Forelimb muscle (tissue), 1 donor: ENCODE measurements at places on chromosomes 2 and 18.

GRCh38 chr2:104863146-104863467 is 9.2 kb downstream of the POU3F3 start:
- DNase-seq, result no peak

DNA sequence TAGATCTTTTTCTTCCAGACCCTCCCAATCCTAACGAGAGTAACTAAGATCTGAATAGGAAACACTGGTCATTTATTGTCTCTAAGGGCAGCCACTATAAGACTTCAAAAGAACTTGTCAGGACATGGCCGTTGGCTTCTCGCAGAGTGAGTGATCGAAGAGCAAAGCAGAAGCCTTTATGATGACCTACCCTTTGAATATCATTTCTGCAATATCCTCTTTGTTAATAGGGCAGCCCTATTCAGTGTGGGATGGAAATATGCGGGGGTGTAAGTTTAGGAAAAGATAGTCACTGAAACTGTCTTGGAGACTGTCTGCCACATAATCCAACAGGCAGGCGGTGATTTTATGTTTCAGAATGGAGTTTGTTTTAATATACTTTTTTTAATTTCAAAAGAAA is 70.9 kb downstream of the FBXO36 start:
- DNase-seq, result no peak

GRCh38 chr18:9422816-9423519 is 52.3 kb upstream of the RALBP1 start:
- DNase-seq, result no peak

DNA sequence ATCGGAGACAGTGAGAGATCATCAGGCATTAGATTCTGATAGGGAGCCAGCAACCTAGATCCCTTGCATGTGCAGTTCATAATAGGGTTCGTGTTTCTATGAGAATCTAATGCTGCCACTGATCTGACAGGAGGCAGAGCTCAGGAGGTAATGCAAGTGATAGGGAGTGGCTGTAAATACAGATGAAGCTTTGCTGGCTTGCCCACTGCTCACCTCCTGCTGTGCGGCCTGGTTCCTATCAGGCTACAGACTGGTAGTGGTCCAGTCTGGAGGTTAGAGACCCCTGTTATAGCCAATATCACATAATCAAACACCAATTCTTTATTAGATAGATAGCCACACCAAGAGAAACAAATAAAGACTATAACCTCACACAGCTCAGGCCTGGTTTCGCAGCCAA is 51.0 kb upstream of the NBEAL1 start:
- no peak for DNase-seq

DNA sequence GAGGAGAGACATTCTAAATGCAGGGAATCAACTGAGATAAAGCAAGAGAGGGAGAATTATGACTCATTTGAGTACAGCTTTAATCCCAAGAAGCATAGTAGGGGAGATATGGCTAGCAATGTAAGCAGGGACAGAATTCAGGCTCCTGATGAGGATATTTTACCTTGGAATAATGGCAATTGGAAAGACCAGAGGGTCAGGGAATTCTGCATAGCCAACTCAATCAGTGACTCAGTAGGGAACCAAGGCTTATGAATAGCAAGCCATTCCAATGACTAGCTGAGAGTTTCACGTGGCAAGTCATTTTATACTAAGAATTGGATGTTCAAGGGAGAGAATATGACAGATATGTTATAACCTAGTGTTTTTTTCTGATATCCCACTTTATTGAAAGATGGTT is 563.8 kb upstream of the NETO1 start:
- DNase-seq, result no peak

GRCh38 chr2:71789556-71790204 is 336.3 kb downstream of the DYSF start:
- DNase-seq, result no peak

GRCh38 chr18:70464343-70465114 is 175.7 kb downstream of the SOCS6 start:
- DNase-seq, result no peak

GRCh38 chr2:176769499-176770370 is 442.9 kb upstream of the HNRNPA3 start:
- no peak for DNase-seq

- DNase-seq, result no peak
Measured at GRCh38 chr18:41052625-41053024, 902.4 kb upstream of the PIK3C3 start.

- DNase-seq, result no peak
Measured at GRCh38 chr2:119049968-119050704, 108.1 kb downstream of the MARCO start.

- DNase-seq, result no peak
Measured at GRCh38 chr18:79610461-79611039, 69.1 kb upstream of the CTDP1 start.

- no peak for DNase-seq
Measured at GRCh38 chr2:88855620-88856408, 164.3 kb downstream of the RPIA start.

GRCh38 chr2:234125451-234126145 is 75.1 kb downstream of the SPP2 start:
- DNase-seq, result no peak

DNA sequence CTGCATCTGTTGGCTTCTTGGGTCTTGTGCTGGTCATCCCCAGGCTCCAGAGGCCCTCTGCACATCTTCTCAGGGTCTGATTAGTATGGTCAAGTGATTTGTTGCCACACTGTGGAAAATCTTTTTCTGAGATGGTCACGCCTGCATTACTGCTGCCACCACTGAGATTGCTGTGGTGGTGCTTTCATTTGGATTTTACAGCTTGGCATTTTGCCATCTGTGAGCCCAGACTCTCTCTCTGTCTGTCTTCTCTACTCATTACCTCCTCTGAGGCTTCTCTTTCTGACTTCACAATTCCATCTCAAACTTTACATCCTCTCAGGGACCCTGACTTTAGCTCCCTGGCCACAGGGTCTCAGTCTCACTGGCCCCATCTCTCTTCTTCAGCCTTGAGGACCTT is 154.6 kb downstream of the LRRTM1 start:
- DNase-seq, result no peak

DNA sequence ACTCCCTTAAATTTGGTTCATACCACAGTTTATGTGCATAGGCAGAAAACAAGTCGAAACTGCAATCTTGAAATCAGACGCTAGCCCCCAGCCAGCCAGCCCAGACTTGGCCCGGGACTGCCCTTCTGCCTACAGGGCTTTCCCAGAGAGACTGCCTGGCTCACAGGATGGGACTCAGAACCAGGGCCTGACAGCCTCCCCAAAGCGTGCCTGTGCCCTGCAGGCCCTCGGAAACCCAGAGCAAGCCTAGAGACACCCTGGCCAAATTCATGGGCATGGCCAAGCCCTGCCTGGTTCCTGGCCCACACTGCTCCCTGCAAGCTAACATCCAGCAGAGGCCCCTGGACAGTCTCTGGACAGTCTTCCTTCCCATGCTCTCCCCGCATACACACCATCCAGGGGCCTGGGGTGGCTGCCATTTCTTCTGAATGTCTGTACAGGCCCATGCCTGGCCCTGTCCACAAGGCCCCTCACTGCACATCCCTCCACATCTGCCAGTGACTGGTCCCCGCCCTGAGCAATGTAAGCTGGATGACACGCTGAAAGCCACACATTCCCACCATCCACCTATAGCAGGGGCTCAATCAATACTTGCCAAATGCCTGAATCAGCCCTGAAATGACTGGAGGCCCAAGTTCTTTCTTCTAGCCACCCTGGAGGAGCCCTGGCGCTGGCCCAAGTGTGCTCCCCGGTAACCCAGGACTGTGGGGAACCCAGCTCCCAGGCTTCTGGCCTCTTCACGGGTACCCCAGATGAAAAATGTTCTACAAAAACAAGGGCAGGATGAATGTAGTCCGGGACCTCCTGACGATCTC is 73.1 kb downstream of the HDAC4 start:
- no peak for DNase-seq

- DNase-seq, result no peak
Measured at GRCh38 chr18:57301573-57302559, 50.5 kb upstream of the ST8SIA3 start.

- DNase-seq, result no peak
Measured at GRCh38 chr2:55416786-55417568, 2.7 kb downstream of the CCDC88A start.

DNA sequence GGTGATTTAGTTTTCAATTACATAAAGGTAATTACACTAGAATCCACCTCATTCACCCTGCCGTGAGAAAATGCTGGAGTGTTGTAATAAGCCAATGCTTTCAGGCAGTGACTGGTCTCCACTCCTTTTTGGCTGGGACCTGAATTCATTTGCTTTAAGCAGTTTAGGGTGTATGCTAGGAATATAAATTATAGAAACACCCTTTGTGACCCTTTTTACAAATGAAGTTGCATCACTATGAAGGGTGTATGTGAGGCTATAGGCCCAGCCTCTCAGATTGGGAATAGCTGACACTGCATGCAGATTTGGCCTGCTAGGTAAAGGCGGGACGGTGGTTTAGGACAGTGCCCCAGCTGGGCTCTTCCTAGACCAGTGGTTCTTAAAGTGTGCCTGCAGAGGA is 50.8 kb upstream of the NFE2L2 start:
- no peak for DNase-seq

GRCh38 chr2:27891673-27892105 is 1.2 kb downstream of the BABAM2 start:
- DNase-seq, result no peak

DNA sequence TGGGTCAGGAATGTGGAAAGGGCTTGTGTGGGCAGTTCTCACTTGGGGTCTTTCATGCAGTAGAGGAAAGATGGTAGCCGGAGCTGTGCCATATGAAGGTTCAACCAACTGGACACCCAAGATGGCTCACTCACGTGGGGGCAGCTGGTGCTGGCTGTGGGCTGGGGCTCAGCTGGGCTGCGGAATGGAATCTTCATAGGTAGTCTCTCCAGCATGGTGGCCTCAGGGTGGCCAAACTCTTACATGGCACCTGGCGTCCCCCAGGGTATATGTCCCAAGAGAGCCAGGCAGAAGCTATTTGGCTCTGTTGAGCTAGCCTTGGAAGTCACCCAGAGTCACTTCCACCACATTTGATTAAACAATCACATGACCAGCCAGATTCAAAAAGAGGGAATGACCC is 163.1 kb upstream of the KLHL29 start:
- no peak for DNase-seq

- no peak for DNase-seq
Measured at GRCh38 chr2:197311421-197312033, 947 bp upstream of the ANKRD44 start.

DNA sequence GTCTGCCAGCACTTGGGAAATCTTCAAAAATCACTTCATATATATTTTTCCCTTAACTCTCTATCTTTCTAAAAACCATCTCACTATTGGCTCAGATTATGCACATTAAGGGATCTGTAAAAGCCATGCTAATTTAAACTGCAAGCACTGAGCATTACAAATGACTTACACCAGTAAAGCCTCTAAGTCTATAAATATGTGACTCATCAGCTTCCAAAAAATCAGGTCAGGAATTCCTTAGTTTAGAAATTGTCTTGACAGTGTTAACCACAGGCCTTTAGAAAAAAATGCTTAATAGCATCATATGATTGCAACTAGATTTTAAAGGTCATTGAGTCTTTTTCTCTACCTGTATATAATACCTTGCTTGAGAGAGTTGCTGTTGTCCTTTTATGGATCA is 1113.6 kb upstream of the PIK3C3 start:
- no peak for DNase-seq

DNA sequence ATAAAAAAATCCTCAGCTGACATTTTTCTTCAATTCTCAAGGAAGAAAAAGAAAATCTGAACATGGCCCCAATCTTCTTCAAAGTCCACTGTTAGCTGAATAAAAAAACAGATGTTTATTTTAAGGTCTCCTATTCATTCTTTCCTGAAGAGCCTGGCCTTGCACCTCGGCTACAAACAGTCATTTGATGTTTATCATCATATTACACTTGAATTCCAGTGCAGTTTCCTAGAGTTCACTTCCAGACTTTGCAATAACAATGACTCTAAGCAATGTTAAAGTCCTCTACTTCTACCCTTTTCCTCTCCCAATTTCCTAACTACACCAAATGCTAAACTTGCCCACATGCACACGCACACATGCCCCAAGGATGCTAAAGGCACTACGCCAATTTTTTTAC is 70.1 kb downstream of the NOL10 start:
- DNase-seq, result no peak

GRCh38 chr18:25075331-25075730 is 276.6 kb downstream of the ZNF521 start:
- no peak for DNase-seq

DNA sequence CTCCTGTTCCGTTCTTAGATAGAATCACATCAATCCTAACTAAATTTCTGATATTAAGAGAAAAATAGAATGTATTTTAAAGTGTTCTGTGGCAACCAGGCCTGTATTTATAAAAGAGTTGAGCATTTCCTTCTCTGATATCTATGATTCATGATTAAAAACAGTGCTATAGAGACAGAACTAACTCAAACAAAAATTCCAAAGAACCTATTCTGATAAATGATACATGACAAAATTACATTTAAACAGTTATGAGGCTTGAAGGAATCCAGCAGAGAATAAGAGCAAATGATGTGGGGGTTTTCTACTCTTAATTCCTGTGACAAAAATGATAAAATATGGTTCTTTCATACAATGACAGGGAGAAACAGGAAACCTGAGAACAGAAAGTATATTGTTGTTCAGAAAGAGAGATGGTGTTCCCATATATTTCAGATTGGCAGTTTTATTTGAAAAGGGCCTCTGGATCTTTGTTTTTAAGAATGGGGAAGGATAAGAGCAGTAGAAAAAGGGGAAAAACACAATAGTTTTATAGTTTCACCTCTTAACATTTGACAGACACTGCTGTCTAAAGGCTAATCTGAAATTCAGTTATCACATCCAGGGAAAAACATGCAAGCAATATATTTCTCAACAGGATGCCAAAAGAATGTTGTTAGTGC is 944.3 kb downstream of the LRP1B start:
- DNase-seq, result no peak

GRCh38 chr2:128444816-128445522 is 126.3 kb upstream of the HS6ST1 start:
- no peak for DNase-seq

- DNase-seq, result no peak
Measured at GRCh38 chr2:211133766-211134165, 577.4 kb downstream of the CPS1 start.

DNA sequence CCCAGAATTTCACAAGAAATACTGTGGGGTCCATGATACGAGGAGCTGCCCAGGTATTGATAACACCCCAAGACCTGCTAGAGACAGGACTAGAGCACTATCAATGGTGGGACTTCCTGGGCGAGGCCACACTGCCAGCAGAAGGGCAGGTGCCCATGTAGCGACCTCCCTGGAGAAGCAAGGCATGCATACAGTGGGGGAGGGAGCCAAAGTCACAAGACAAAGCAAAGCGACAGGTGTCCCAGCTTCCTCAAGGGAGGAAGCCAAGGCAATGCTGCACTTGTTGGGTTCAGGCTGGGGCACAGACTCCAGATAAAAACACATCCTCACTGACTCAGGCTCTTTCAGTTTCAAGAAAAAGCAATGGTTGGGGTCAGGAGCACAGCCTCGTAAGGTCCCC is 7.5 kb downstream of the CD207 start:
- no peak for DNase-seq

DNA sequence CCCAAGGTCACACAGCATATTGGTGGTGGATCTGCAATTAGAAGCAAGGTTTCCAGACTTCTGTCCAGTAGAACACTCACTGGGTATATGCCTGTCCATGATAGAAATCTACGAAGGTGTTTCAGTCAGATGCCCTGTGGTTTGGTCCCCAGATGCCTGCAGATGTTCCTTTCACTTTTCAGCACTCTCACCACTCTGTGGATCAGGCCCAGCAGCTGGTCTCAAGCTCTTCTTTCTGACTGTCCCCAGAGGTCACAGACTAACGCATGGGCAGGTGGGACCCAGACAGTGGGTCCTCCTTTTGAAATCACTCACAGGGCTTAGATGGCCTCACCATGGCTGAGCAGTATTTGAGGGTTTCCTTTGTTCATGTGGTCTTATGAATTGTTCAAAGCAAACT is 376.5 kb downstream of the ALK start:
- no peak for DNase-seq
